ENCODE measurements at places on chromosomes 5 and 9.

- no peak for DNase-seq
Measured at GRCh38 chr9:121692606-121693387, 41.4 kb downstream of the DAB2IP start.

DNA sequence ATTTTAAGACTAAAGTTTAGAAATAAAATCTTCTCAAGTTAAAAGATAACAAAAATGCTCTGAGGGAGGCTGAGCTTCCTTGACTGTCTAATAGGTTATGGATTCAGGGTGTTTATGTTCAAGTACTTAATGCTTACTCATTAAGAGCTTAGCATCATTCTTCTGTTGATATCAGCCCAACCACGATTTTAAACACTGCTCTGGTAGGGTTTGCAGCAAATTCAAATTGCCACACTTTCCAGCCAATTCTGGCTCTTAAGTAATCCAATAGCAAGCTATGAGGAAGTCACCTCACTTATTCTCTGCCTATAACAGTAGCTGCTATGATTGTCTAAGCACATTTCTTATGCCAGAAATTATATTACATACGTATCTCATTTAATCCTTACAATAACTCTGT lies 191.0 kb upstream of the KIF2A start:
- DNase-seq: no peak

GRCh38 chr5:139681112-139681458 lies 32.9 kb downstream of the CXXC5 start:
- no peak for DNase-seq

DNA sequence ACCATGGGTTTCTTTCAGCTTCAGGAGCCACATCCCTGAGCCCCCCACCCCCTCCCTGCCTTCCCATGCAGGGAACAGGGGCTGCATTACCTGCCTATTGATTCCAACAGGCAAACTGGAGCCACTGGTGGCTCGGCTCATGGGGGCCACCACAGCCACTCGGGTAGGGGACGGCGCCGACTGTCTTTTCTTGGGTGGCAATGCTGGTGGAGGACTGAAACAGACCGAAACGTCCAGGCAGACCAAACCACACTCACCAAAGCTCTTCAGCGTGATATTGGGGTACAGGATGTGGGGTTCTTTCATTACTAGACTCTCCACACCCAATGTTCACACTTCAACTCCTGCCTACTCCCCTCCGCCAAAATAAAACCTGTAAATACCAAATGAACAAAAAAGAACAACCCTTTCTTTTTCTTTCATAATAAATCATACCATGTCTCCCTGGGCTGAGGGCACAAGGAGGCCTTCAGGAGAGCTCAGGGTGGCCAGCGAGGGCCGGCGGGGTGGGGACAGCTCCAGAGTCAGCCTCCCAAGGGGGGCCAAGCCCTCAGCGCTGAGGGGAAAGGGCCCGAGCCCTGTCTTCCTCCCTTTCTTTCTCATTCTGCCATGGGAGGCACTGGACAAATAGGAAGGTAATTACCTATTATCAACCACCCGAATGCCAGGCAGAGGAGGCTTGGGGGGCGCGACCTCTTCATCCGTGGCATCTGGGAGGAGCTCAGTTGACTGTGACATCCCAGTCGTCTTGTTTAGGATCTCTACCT lies 83.3 kb downstream of the PRRT1B start:
- no peak for DNase-seq

- no peak for DNase-seq
Measured at GRCh38 chr9:36158122-36158521, 11.1 kb upstream of the CCIN start.

DNA sequence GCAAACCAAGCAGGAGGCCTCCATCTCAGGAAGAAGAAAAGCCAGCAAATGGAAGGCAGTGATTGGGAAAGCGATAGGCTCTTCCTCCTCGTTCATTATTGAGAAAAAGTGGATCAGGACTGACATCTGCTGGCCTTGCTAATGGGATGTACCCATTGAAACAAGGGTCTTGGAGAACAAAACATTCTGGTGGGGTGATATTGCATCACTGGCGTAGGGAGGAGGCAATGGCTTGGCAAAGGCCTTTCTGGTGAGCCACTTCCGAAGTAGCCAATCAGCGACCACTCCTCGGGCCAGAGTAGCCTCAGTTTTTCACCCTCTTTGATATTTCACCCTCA lies 86.7 kb upstream of the NFIB start:
- DNase-seq: no peak

DNA sequence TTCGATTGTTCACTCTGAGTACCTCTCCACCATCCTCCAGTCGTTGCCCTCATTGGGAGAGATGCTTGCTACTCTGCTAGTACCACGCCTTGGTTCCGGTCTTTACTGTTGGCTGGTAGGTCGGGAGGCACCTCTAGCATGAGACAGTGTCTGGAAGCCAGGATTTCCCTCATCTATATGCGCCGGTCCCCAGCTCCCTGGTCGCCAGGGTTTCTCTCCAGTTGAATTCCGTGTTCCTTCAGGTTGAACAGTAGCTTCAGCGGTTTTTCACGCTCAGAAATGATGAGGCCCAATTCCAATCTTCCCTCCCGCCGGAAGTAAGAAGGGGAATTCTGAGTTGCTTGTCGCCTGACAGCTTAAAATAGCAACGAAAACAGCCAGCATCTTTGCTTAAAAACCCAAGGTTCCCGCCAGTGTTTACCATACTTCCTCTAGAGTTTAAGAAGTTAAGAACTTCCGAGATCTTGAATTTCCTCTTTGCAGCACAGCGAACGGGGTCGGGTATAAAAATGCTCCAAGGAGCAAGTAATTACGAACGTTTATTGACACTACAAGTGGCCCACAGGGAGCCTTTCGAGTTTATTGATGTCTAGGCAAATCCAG lies 1.3 kb upstream of the ST8SIA4 start:
- peak; percentile 56 for DNase-seq

DNA sequence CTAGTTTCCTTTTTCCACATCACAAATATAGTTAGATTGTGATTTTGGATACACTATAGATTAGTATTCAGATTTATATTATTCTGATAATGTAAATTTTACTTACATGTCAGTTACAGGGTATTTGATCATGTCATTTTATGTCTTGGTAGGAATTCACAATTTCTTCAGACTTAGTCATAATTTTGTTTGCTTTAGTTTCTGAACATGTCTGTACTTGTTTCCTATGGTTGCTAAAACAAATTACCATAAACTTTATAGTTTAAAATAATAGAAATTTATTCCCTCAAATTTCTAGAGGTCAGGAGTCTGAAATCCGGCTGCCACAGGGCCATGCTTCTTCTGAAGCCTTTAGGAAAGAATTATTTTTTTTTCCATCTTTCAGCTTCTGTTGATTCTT lies 1817.2 kb upstream of the CDH9 start:
- no peak for DNase-seq

DNA sequence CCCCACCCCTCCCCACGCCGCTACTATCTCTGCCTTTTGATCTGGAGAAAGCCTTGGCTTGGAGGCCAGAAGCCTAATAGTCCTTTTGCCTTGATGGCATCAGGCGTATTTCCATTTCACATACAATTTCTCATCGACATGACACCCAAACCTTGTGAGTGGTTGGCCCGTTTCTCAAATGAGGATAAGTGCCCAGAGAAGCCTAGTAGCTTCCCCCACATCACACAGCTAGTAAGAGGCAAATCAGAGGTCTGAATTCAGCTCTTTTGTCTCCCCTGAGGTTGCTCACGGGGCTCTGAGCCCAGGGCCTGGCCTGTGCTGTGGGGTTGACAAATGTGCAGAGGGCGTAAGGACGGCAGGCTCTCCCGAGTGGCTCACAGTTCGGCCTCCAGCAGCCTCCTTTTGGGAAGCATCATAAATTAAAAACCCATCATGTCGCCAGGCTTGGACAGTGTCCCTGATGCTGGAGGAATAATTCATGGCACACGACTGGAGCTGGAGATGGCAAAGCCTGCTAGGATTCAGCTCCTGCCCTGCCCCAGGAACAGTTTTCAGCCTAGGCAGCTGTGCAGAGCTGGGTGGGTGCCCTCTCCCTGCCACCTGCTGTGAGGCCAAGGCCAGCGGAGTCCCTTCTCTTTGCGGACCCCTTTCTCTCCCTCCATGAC lies 263.8 kb downstream of the NSG2 start:
- DNase-seq: no peak

DNA sequence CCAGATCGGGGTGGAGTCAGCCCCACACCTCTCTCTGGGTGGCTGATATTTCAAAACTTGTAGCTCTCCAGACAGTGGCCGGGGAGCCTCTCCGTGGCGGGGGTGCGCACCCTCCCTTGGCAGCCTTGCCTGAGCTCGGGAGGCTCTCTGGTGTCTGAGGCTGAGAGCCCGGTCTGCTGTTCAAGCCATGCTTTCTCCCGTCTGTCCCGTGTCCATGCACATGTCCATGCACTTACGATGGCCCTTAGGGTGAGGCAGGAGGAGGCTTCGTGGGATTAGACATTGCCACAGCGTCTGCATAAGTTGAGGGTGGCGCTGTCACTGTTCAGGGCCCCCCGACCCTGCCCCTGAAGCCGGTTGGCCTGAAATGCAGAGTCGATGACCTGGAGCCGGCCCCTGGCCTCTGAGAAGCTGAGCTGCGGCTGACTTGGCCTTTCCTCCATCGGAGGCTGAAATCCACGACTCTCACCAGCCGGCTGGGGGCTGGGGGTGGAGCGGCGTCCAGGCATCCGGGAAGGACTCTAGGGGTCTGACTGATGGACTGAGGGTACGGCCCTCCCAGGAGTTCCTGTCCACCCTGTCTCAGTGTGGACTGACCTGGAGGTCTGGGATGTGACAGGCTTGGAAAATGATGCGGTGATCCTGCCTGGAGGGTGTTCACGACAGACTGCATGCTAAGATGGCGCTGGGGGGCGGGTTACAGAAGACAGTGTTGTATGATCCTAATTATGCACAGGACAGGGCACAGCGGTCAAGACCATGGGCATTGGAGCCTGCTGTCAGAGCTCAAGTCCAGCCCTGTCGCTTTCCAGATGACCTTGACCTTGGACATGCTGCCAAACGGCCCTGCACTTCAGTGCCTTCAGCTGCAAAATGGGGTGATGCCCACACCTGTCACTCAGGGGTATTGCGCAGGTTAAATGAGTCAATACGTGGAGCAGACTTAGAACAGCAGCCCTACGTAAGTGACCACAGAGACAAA lies 18.3 kb upstream of the SLC2A6 start:
- no peak for DNase-seq

- DNase-seq: no peak
Measured at GRCh38 chr5:172294831-172295230, 11.3 kb upstream of the UBTD2 start.

GRCh38 chr9:13165236-13165945 lies 114.1 kb downstream of the MPDZ start:
- DNase-seq: no peak

DNA sequence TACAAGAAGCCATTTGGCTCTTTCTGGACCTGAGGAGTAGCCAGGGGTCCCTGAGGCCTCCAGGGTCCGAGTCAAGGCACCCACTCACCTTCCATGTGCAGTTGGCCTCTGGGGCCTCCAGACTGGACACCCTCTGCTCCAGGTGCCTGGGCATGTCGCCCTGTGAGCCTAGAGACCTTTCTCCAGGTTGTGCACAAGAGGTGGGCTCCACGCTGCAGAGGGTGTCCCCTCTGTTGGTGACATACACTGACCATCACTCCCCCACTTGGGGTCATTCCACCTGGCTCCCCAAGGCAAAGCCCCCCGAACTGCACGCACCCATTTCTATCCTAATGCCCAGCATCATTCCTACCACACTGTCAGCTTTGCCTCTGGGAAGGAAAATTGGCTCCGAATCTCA lies 48.8 kb downstream of the RASGEF1C start:
- no peak for DNase-seq

GRCh38 chr5:135834639-135835529 lies at the start of gene SLC25A48:
Gene SLC25A48 (plus strand): TSS chr5:135834663. CDS start chr5:135834848, 185 bp downstream.
- DNase-seq: no peak

GRCh38 chr9:28832168-28832770 lies 1259.0 kb upstream of the C9orf72 start:
- no peak for DNase-seq

GRCh38 chr5:71809446-71809845 lies 90.4 kb downstream of the CARTPT start:
- no peak for DNase-seq

GRCh38 chr5:12330381-12330780 lies 426.1 kb upstream of the CTNND2 start:
- DNase-seq: no peak

- no peak for DNase-seq
Measured at GRCh38 chr9:3980771-3981170, 319.1 kb downstream of the GLIS3 start.

DNA sequence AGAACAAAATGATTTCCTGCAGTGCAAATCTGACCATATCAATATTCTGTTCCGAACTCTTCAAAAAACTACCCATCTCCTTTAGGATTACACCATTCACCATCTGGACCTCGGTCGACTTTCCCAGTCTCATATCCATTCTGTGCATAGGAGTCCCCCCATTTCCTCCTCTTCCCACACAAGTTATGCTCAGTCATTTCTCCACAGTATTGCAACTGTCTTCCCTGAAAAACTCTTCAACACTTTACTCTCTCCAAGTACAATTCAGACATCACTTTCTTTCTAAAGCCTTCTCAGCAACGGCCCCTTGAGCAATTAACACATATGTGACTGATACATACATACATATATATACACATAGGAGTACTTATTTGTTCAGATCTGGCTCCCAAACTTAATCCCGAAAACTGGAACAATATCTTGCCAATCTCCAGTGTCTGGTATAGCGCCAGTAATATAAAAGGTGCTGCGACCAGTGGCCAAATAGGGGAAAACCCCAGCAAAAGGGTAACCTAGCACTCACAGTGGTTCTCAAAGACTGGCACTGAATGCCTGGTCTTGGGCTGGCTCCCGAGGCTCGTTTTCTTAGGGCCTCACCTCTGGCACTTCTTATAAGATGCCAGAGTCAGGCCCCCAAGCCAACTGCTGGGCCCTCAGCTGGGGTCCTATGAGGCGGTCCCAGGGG lies 629 bp downstream of the ZBTB26 start:
- no peak for DNase-seq

DNA sequence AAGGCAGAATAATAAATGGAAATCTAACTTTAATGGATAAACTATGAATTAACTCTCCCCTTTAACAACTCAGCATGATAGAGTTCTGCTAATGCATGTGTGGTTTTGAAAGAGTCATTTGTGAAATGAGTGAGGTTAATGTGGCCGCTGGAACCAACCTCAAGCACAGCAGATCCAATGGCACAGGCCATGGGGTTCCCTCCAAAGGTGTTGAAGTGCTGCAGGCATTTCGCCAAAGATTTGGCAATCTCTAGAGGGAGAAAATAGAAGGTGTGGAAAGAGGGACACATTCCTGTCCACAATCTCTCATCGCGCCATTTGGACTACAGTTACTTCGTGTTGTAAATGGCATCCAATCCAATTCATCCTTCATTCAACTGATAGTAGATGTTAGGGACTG lies 35.0 kb downstream of the AGXT2 start:
- no peak for DNase-seq

DNA sequence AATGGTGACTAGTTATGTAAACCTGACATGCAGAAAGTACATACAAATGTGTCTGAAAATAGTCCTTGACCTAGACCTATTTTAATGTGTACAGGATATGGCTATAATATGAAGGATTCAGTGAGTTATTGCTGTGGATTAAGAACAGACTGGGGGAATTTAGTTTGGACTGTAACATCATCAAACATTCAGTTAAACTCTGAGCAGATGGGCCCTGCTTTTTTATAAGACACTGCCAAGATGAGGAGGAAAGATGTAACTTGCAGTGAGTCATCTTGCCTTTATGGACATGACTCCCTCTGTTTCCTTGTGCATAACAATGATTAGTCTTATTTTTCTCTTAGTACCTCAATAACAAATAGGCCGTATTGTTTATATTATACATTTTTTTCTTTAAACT lies 12.2 kb downstream of the PPP3R2 start:
- no peak for DNase-seq

GRCh38 chr5:124869426-124870033 lies 123.1 kb upstream of the ZNF608 start:
- DNase-seq: no peak
